Foreskin keratinocyte (primary cell): ENCODE measurements at places on chromosomes 6 and 20.

DNA sequence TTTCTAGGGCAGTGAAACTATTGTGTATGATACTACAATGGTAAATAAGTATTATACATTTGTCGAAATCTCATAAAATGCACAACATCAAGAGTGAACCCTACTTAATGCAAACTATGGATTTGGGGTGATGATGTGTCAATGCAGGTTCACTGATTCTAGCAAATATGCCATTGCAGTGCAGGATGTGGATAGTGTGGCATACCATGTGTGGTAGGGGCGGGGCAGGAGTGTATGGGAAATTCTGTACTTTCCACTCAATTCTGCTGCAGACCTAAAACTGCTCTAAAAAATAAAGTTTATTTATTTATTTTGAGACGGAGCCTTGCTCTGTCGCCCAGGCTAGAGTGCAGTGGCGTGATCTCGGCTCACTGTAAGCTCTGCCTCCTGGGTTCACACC is 44.3 kb downstream of the ABHD12 start:
- no peak for DNase-seq

DNA sequence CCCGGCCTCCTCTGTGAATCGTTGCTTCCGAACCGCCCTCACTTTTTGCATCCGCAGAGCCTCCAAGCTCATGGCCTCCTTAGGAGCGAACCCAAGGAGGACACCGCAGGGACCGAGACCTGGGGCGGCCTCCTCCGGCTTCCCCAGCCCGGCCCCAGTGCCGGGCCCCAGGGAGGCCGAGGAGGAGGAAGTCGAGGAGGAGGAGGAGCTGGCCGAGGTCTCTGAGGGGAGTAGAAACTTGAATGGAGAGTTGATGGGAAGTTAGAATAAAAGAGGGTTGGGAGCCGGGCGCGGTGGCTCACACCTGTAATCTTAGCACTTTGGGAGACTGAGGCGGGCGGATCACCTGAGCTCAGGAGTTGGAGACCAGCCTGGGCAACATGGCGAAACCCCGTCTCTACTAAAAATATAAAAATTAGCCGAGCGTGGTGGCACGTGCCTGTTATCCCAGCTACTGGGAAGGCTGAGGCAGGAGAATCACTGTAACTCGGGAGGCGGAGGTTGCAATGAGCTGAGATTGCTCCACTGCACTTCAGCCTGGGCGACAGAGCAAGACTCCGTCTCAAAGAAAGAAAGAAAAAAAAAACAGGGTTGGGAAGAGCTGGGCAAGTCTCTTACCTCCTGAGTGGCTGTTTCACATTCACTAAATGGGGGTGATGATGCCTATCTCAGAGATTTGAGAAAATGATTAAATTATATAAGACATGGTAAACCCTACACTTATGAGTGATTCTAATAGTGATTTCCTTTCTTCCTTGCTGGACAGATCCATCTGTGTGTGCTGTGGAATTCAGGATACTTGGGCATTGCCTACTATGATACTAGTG is 805 bp downstream of the MSH5 start:
- DNase-seq, result no peak

DNA sequence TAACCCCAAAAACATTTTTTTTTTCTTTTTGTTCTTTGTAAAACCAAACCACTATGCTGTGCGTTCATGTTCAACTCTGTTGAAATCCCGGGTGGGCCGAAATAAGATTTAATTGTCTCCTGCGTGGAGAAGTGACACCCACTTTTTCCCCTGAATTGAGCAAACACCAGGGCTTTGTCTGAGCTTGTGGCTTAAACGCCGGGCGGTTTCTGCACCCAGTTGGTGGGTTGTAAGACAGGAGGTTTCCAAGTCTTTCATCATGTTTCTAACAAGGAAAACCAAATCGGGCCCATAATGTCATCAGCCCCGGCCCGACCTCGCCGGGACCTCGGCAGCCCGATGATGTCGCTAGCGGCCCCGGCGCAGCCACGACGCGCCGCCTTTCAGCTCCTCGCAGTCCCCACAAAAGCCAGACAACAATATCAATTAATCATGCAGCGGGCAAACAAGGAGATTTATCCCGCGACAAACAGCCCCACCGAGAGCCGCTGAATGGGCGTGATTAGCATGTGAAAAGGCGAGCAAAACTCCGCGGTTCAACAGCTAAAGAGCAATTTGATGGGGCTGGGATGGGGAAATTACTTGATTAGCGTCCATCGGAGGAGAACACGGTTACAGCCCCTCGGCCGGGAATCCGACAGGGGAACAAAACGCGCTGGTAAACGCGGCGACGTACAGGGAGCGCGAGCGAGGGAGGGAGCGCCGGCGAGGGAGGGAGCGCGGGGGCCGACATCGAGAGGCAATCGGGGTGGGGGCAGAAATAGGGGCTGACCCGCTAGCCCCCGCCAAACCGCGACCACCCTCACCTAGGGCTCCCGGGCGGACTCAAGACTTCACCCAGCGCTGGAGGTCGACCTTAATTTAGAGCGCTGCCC is 5.3 kb downstream of the LINC00237 start:
- DNase-seq, result no peak

DNA sequence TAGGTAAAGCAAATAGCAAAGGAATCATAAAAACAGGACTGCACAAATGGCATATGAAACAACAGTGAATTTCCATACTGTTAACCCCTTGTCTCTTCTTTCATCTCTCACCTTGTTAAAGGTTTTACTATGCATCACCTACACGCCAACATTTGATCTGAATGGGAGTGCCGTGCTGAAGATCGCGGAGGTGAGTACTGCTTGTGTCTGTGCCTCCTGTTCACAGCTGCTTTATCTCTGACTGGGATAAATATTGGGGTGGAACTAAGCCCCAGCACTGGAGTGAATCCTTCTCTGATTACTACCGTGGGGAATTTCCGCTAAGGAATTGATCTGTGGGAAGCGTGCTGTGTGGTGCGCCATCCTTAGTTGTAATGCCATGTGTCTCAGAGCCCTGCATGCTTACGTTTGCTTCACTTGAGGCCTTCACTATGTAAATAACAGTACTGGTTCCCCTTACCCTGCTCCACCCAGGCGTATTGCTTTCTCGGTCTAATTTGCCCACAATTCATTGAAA is 11.4 kb upstream of the PBOV1 start:
- no peak for DNase-seq

- no peak for DNase-seq
Measured at GRCh38 chr20:5497556-5497955, 180.8 kb upstream of the PROKR2 start.

GRCh38 chr6:130587778-130588520 is 222.1 kb downstream of the TMEM200A start:
- DNase-seq, result peak; percentile 96

- no peak for DNase-seq
Measured at GRCh38 chr6:44667668-44668390, 280.3 kb downstream of the CDC5L start.

GRCh38 chr6:119541132-119541905 is 191.8 kb upstream of the MAN1A1 start:
- peak; percentile 96 for DNase-seq

DNA sequence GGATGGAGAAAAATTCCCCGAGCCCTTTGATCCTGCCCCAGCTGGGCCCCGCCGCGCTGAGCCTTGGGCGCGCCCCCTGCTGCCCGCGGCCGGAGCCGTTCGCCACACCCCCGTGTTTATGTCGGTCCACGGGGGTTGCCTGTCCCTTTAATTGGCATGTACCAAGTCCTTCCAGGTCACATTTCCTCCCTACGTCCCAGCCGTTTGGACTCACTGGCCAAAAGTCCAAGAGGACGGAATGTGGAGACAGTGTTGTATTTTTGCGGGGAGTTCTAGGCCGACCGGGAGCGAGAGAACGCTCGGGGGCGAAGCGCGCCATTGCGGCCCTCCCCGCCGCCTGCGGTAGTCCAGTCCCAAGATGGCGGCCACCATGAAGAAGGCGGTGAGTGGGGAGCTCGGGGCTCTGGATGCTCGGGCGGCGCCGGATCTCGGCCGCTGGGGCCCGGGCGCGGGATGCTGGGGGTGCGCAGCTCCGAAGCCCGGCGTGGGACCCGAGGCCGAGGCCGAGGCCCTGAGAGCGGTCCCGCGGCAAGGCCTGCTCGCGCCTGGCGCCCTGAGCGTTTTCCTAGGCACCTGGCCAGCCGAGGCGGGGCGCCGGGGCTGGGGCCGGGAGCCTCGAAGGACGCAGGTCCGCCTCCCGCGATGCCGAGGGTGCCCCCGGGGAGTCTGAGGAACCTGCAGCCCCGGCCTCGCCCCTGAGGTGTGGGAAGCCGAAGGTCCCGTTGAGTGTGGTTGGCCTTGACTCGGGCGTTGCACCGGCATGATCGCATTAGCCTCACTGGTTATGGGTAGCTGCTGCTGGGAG is at the start of gene PFDN4:
Gene PFDN4 (plus strand): TSS at position 345 of the 805 bp plus-strand sequence. CDS start 14 bp downstream, at position 359.
- no peak for DNase-seq

GRCh38 chr20:25282034-25282781 is 34.3 kb downstream of the PYGB start:
- no peak for DNase-seq

DNA sequence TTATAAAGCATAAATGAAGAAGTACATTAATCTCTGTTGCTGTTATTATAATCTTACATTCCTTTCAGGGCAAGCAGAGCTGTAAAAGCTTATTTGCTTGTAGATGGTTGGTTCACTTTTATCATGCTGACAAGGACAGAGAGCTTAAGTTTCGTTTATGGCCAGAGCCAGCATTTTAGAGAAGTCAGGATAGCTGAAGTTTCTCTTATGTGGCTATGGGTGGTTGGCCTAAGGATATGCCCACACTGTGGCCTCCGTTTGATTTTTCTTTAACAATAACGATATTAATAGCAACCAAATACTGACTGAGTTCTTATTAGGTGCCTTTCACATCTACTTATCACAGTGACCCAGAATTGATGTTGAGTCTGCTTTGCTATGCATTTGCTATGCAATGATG is 78.5 kb downstream of the FARS2 start:
- DNase-seq, result no peak

GRCh38 chr20:11207749-11208502 is 534.1 kb upstream of the JAG1 start:
- peak; percentile 99 for DNase-seq

DNA sequence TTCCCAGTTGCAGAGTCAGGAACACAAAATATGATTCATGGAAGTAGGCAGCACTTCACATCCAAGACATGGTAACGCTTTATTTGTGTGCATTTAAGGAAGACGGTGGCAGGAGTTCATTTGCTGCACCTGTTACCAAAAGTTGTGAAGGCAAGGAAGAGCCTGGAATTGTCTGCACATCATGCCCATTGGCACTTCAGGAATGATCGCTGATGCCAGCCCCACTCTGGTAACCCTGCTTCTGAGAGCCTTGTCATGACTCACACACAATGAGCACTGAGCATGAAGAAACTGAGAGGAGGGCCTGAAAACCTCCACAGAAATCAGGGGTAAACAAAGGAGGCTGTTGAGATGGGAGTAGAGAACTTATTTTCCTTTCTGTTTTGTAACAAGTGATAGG is 181.1 kb downstream of the RPS12 start:
- DNase-seq, result no peak

GRCh38 chr6:44667226-44667625 is 279.7 kb downstream of the CDC5L start:
- peak; percentile 69 for DNase-seq

DNA sequence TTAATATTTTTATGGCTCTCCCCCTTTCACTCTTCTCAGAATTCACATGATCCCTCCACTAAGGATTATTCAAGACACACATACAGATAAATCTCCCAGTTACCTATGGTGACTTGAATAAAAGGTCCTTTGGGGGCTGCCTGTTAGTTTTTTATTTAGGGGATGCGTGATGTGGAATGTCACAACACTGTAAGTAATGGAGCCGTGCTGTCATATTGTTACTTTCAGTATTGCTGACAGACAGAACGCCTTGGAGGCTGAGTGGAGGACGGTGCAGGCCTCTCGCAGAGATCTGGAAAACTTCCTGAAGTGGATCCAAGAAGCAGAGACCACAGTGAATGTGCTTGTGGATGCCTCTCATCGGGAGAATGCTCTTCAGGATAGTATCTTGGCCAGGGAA is 291.7 kb downstream of the UTRN start:
- DNase-seq, result no peak

- no peak for DNase-seq
Measured at GRCh38 chr20:23207826-23208540, 121.9 kb upstream of the CD93 start.
